ENCODE measurements at places on chromosomes 2 and 18.

GRCh38 chr2:217260441-217261115 lies 400.7 kb upstream of the TNP1 start:
- DNase-seq, result no peak

DNA sequence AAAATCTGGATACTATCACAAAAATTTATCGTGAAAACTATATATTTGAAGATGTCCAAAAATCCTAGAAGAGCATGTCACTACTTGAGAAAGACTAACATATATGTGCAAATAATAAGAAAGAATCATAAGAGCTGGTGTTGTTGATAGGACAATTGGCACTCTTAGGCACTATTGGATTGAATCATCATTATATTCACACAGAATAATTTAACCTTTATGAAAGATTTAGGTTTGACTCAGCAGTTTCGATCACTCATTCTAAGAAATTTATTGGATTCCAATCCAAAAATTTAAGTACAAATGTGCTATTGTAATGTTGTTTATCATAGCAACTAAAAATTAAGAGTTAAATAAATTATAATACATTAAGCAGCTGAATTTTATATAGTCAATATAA lies 503.6 kb downstream of the SPAG16 start:
- DNase-seq, result no peak

- DNase-seq, result no peak
These were observed 335.2 kb downstream of the KCNJ3 start for GRCh38 chr2:155033652-155034051.

- no peak for DNase-seq
These were observed 201.8 kb upstream of the ATP5MC3 start for GRCh38 chr2:175383286-175383685.

GRCh38 chr2:218859556-218859987 lies at the start of gene WNT6:
Gene WNT6, plus strand, starts transcription at chr2:218859805. Its CDS starts 233 bp downstream, at chr2:218860038.
- DNase-seq, result no peak

DNA sequence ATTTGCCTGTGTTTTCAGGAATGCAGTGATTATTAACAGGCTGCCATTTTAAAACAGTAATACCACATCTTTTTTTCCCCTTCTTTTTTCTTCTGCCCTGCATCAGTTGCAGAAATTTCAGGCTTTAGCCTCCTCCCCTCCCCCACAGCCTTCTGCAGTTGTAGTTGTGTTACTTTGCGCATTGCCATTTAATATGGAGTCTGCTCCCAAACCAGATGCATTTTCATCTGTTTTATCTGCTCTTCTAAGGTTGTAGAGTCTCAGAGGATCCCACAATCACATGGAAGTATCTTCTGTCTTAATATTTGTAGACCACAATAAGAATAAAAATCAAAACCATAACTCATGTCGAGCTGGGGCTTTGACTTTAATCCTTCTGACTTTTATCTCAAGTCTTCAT lies 3.8 kb downstream of the ASXL3 start:
- no peak for DNase-seq

GRCh38 chr2:143463719-143464118 lies 334.5 kb downstream of the ARHGAP15 start:
- DNase-seq, result no peak

GRCh38 chr2:216992056-216992675 lies 132.3 kb upstream of the TNP1 start:
- no peak for DNase-seq

DNA sequence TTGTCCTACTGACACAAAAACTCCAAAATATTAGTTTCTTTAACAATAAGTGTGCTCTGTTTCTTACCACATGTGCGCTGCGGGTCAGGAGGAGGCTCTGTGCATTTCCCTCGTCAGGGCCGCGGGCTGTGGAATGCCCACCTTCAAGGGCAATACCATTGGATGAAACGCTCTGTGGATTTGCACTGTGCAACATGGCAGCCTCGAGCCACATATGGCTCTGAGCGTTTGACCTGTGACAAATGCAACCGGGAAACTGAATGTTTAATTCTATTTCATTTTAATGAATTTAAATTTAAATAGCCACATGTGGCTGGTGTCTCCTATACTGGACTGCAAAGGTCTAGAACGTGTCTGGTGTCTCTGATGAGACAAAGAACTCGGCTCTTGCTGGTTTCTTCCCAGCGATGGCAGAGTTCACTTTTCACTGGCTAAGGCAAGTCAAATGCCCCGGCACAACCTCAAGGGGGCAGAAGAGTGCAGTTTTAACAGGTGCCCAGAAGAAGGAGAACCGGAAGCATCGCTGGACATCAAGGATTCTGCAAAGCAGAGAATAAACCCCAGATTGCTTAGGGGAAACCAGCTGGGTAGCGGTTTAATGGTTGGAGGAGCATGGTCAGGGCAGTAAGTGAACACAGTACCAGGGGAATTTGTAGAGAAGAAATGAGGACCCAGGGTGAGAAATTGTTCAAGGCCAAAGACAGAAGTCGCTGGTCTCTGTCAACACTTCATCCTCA lies 37.0 kb upstream of the TMEM18 start:
- DNase-seq, result no peak

GRCh38 chr2:225742487-225742886 lies 343.0 kb downstream of the NYAP2 start:
- DNase-seq, result no peak

GRCh38 chr2:239017491-239018098 lies 169.7 kb downstream of the TWIST2 start:
- DNase-seq, result no peak

DNA sequence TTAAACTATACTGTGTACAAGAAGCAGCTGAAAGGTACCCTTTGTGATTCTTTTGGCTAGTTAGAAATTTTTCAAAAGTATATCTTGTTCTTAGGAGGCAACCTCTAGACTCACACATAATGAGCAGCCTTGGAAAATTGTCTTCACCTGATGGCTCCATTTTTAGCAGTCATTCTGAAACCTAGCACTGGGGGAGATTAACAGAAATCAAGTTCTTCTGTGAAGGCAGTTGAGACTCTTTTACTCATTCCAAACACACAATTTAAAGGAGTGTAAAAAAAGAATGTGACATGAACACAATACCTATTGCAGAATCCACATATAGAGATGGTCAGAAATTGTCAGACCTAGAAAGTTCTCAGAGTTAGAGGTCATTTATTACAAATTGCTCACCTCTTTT lies 197.7 kb downstream of the UBE2E3 start:
- no peak for DNase-seq

GRCh38 chr18:43571078-43571689 lies 293.9 kb upstream of the SYT4 start:
- no peak for DNase-seq

All from cortex of kidney (tissue), 1 donor.